ENCODE measurements at places on chromosomes 7 and 10.

GRCh38 chr7:5231116-5231515 is 41.1 kb downstream of the WIPI2 start:
- DNase-seq, result no peak

- no peak for DNase-seq
Observed at GRCh38 chr7:127995156-127995880, 35.9 kb downstream of the LRRC4 start.

DNA sequence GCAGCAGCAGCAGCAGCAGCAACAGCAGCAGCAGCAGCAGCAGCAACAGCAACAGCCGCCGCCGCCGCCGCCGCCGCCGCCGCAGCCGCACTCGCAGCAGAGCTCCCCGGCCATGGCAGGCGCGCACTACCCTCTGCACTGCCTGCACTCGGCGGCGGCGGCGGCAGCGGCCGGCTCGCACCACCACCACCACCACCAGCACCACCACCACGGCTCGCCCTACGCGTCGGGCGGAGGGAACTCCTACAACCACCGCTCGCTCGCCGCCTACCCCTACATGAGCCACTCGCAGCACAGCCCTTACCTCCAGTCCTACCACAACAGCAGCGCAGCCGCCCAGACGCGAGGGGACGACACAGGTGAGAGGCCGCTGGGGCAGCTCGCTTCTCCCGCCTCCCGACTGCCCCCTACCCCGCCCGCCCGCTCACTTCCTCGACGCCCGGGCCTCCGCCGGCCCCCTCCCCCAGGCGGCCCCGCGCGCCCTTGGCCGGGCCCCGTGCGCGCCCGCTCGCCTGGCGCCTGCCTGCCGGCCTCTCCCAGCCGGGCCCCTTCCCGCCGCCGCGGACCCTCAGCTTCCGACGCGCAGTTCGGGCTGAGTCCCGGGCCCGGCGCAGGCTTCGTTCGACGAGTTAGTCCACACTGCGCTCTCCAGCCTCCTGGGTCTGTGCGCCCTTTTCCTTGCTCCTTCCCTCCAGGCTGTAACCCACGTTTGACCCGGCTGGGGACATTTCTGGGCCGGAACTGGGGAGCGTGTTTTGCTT is 882 bp downstream of the DLX6 start:
- peak; percentile 49 for DNase-seq

- DNase-seq, result peak; percentile 68
Observed at GRCh38 chr10:46255801-46256747, 30.7 kb upstream of the ANTXRL start.

GRCh38 chr7:985915-986741 is 3.1 kb downstream of the CYP2W1 start:
- no peak for DNase-seq

GRCh38 chr7:1779445-1779844 is 109.4 kb downstream of the ELFN1 start:
- no peak for DNase-seq

DNA sequence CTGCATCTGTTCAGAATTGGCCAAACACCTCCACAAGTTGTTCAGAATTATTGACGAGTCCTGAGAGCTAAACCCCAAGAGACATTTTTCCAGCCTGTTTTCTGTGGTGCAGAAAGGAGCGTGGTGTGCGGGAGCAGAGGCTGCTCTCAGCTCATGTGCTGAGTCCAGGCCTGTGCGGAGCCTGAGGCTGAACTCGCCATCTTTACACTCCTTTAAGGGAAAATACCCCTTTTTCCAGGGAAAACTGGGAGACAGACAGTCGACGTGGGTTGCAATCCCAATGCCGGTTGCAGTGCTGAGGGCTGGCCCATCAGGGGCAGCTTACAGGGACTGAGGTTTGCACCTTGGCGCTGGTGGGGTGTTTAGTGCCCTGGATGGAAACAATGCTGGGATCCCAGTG is 112.2 kb downstream of the ADARB2 start:
- no peak for DNase-seq

DNA sequence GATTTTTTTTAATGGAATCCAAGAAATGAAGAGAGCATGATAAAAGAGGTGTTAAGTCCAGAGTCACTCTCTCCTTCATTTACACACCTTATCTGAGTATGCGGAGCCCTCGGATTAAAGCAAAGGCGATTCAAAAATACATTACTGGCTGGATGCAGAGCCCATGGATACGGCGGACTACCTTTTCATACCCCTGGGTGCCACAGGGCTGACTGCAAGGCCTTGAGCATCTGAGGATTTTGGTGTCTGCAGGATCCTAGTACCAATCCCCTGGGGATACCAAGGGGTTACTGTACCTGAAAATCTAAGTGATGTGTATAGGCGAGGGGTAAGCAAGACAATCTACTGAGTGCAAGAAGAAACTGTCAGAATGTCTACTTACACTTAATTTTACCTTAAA is 20.5 kb downstream of the PIP4K2A start:
- no peak for DNase-seq

DNA sequence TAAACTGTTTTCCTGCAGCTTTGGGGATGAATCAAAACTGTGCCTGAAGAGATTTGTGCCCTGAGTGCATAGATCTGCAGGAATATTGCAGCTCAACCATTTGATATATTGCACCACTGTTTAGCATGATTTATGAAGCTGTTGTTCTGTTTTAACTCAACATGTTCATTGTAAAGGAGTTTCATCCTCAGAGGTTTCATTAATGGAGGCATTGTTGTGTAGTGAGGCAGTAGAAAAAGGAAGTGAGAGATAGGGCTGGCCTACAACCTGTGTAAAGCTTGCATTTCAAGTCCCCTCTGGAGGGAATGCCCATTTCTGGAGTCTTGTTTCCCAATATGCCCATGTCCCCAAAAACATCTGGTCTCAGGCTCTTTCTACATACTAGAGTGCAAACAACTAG is 67.5 kb downstream of the DNAJC12 start:
- DNase-seq, result no peak

- no peak for DNase-seq
Observed at GRCh38 chr7:27175626-27176523, 1.8 kb upstream of the HOXA10 start.

- DNase-seq, result no peak
Observed at GRCh38 chr7:147915781-147916180, 674.8 kb upstream of the C7orf33 start.

DNA sequence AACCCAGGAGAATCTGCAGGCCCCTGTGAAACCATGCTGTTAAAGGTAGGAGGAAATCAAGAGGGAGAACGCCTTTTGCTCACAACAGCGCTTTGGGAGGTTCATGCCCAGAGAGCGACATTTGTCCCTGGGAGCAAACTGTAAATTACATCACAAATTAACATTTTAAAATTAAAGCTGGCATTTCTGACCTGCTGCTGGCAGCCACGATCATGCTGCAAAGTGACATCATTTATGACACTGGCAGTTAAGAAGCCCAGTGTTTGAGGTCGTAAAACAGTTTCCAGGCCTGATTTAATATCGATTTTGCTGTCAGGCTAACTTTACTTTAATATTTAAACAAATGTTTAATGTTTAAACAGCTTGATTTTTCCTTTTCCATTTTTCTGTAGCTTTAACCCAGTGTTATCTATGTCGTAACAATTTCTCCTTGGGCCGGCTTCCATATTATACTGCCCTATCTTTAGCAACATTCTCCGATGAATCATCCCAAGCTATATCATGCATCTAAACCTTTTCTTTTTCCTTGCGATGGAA is 86.5 kb upstream of the NPVF start:
- no peak for DNase-seq

DNA sequence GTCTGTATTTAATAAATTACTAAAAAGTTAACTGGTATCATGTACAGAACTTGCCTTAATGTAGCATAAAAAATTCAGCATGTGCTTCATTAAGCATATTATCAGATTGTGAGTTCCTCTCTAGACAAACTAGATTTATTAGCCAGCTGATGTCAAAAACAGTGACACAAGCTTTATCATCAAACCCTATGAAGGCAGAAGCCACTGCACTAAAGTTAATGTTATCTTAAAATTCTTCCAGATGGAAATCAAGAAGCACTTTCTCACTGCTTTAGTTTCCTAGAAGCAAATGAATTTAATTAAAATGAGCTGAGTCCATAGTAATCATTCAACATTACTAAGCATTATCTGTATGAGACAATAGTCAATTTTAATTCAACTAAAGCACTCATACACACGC is 96.4 kb downstream of the ARHGAP12 start:
- DNase-seq, result no peak

DNA sequence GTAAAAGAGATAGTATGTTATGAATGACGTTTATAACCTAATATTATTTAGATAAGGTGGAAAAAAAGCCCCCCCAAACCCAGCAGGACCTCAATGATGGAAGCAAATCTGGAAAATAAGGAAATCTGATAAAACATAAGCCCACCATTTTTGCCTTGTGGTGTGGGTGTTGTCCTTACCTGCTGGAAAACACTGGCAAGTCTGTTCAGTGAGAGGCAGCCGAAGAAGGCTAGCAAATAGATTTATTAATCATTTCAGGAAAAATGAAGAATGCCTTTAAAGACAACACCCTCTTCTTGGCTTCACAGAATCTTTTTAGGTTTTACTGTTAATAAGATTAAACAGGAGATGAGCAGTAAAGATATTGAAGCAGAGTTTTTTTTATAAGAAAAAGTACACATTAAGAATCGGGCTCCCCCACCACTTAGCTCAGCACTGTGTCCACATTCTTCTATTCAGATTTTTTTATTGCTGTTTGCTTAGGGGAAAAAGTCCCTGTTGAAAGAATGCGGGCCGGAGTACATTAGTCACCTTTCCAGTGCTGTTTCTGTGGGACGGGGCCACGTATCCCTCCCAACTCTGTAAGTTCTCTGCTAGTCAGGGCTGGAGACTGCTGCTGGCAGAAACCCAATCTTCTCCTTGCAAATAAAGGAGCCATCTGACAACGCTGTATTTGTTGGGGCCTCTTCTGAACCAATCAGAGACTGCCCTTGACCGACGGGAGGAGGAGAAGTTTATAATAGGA is 104.1 kb downstream of the EVX1 start:
- DNase-seq, result no peak

Measured in activated CD8-positive, alpha-beta T cell treated with anti-CD3 and anti-CD28 coated beads for 36 hours (primary cell).